ENCODE measurements at places on chromosomes 5 and 9. TPM values are rescaled to one million over a fixed set of nuclear protein-coding genes. Genes with fewer than 3 reads are reported as not detected.

GRCh38 chr5:152107220-152107619 lies 182.6 kb upstream of the GLRA1 start:
- no peak for DNase-seq

GRCh38 chr5:163079618-163080017 lies 357.8 kb upstream of the CCNG1 start:
- no peak for DNase-seq

- DNase-seq = peak; percentile 85
These were observed 6.2 kb downstream of the PDLIM4 start for GRCh38 chr5:132263548-132264261.

- no peak for DNase-seq
These were observed 1.1 kb downstream of the PTGER4 start for GRCh38 chr5:40680741-40681362.

DNA sequence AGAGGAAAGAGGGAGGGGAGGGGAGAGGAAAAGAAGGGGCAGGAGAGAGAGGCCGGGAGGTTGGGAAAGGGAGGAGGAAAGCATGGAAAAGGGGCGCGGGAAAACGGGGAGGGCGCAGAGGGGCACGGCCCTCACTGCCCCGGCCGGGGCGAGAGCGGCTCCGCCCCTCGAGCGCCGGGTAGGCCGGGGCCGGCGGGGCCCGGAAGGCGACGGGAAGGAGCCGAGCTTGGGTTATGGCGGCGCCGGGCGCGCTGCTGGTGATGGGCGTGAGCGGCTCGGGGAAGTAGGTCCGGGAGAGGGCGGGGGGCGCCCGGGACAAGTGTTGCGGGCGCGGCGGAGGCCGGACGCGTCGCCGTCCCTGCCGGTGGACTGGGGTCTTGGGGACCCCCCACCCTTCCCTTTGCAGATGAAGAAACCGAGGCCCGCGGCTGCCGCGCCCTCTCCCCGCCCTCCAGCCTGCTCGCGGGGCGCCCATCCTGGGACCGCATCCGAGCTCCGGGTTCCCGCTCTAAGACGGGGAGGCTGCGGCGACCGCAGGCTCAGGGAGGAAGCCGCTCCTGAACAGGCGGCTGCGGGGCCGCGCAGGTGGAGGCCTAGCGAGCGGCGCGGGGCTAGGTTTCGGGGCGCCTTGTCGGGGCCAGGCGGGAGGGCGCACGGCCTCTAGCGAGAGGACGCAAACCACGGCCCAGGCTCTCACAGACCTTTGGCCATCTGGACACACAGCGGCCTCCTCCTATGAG lies at the start of gene IDNK:
Gene IDNK (plus strand): TSS at position 205 of the 740 bp plus-strand sequence. CDS start 29 bp downstream, at position 234.
- DNase-seq = peak; percentile 60

MEIKIN gene
- not detected for total RNA-seq

PTGDS gene
- total RNA-seq = not detected

MAMDC4 gene
- total RNA-seq = 3.4 TPM

SLC45A2 gene
- not detected for total RNA-seq

All from HFFc6 (cell line).